ENCODE measurements at places on chromosomes 2 and 18.

- no peak for DNase-seq
Observed at GRCh38 chr18:23757437-23757733, 68.1 kb downstream of the LAMA3 start.

GRCh38 chr2:177666408-177666807, 273.8 kb downstream of the AGPS start:
- no peak for DNase-seq

- DNase-seq, result no peak
Observed at GRCh38 chr2:232816657-232817056, 40.3 kb upstream of the KCNJ13 start.

- no peak for DNase-seq
Observed at GRCh38 chr2:144770616-144771230, 250.8 kb upstream of the ZEB2 start.

DNA sequence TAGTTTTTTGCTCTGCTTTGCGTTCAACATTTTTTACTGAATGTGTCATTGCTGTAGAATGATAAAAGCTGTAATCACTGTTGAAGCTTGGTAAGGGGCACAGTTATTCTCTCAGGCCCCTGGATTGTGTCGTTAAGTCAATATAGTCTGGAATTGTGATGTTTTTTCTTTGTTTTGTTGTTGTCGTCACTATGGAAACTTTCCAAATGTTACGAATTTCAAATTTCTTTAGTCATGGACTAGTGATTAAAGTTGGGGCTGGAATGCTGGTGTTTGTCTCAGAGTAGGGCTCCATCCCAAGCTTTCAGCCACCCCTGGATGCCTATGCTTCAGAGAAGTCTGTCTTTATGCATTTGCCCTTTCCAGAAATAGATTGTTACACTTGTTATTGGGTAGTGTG, 287.2 kb downstream of the CDH19 start:
- no peak for DNase-seq

DNA sequence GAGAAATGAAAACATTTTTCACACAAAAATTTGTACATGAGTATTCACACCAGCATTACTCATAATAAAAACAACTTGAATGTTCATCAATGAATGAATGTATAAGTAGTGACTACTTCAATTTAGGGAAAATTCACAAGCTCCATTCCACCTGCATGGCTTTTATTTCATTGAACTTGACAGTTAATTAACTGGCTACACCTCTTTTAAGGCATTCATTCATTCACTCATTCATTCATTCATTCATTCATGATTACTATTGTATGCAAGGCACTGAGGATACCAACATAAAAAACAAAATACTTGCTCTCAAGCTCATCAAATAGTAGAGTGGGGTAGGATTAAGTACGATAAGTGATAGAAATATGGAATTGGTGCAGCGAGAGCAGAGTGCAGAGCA, 198.3 kb upstream of the DLGAP1 start:
- DNase-seq, result no peak

DNA sequence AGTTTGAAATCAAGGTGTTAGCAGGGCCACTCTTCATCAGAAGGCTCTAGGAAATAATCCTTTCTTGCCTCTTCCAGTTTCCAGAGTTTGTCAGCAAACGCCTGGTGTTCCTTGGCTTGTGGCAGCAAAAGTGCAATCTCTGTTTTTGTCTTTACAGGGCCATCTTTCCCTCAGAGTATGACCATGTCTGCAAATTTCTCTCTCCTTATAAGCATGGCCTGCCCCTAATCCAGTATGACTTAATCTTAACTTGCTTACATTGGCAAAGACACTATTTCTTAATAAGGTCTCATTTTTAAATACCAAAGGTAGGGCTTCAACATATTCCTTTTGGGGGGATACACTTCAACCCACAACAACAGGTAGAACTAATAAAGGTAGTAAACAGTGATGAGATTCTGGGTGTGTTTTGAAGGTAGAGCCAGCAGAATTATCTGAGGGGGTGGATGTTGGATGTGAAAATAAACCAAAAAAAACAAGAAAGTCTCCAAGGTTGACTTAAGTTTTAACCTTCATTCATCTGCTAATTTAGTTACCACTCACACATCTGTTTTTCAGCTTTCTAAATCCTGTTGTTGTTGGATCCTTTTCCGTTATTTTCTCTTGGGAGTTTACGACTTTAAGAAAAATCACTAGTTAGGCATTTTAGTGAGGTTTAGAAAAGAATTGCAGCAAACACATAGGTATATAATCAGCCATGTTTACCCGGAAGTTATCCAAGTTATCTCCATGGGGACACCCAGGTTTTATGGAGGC, 234.4 kb upstream of the FIGN start:
- no peak for DNase-seq

GRCh38 chr2:234333168-234334130, 163.4 kb downstream of the ARL4C start:
- no peak for DNase-seq

DNA sequence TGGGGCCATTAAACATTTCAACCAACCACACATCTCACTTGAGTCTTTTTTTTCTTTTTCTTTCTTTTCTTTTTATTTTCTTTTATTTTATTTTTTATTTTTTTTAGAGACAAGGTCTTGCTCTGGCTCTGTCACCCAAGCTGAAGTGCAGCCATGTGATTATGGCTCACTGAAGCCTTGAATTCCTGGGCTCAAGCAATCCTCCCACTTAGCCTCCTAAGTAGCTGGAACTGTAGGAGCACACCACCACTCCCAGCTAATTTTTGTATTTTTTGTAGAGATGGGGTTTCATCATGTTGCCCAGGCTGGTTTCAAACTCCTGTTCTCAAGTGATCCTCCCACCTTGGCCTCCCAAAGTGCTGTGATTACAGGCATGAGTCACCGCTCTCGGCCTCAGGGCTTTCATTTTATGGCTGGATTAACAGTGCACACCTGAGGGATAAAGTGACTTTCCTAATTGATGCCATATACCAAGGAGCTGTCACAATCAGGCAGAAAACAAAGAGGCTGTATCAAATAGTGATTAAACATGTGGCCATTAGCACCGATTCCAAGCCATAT, 21.5 kb downstream of the KIAA2012 start:
- DNase-seq, result no peak

GRCh38 chr2:133644846-133645245, 76.6 kb upstream of the NCKAP5 start:
- no peak for DNase-seq

- no peak for DNase-seq
Observed at GRCh38 chr2:190149200-190149599, 86.7 kb upstream of the MSTN start.

- no peak for DNase-seq
Observed at GRCh38 chr18:46719388-46719787, 37.5 kb downstream of the ST8SIA5 start.

- no peak for DNase-seq
Observed at GRCh38 chr2:217074576-217075255, 214.9 kb upstream of the TNP1 start.

GRCh38 chr2:73089270-73090030, 17.9 kb upstream of the SFXN5 start:
- DNase-seq, result no peak

DNA sequence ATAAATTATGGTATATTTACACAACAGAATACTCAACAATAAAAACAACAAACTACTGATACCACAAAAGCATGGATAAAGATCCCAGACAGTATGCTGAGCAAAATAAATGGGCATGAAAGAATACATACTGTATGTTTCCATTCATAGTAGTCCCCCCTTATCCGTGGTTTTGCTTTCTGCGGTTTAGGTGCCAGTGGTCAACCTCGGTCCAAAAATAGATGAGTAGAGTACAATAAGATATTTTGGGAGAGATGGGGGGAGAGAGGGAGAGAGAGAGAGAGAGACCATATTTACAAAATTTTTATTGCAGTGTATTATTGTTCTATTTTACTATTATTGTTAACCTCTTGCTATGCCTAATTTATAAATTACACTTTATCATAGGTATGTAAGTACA, 21.0 kb upstream of the TGFA start:
- no peak for DNase-seq

DNA sequence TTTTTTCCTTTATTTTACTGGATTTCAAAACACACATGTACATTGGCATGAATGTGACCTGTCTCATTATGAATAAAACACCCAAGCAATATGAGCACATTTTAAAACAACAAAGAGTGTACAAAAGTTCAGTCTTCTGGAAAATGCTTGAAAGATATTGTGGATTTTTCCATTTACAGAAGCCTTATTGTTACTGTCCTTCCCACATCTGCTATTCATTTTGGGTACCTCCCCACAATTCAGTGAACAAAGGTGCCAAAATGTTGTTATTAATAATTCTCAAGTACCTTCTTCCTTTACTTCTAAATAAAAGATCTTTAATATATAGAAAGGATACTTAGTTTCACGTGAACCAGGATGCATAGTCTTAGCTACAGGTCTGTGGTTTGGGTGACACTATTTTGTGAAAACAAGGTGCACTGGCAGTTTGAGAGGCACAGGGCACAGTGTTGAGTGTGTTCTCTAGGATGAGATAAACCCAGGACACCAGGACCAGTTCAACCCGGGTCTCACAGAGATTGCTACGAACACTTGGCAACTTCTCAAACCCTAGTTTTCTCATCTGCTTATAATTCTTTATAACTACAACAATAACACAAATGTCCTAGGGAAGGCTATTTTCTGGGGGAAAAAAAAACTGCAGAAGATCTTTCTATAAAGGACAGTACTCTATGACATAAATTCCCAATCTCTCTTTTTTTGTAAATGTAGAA, 84.5 kb upstream of the GALNT5 start:
- DNase-seq, result no peak

- DNase-seq, result peak; percentile 9
Observed at GRCh38 chr2:64338910-64339500, 115.0 kb upstream of the LGALSL start.

DNA sequence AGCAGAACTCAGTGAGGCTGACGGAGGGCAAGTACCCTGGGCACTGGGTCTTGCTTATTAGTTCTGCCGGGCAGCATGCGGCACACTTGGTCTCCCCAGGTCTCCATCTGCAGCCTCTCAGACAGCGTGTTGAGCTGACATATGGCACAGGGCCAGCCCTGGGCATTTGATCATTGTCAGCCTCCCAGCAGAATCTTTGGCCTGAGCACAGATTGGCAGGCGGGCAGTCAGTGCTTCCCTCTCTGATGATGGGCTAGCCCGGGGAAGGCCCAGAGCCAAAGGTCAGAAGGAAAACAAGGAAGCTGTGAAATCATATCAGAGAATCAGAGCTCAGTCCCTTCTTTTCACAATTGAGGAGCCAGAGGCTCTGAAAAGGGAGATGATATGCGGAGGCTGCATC, 150.1 kb upstream of the LRRTM1 start:
- no peak for DNase-seq

GRCh38 chr2:151315381-151315903, 26.0 kb upstream of the NMI start:
- no peak for DNase-seq

- no peak for DNase-seq
Observed at GRCh38 chr2:100105678-100106054, 36.7 kb downstream of the AFF3 start.

DNA sequence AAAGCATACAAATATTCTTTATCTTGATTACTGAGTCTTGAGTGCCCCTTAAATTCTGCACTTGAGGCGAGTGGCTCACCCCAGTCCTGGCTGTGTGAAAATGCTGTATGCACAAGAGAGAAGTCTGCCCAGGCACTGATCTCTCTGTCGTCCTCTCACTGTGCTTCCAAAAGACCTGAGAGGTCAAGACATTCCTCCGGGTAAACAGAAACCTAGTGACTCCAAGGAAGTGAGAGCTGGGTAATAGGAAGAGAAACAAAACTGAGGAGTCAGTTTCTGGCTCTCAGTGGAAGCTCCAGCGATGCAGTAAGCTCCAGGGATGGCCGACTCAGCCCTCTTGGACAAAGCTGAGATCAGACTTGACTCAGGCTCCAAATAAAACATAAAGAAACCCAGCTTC, 70.9 kb downstream of the AAK1 start:
- DNase-seq, result no peak

DNA sequence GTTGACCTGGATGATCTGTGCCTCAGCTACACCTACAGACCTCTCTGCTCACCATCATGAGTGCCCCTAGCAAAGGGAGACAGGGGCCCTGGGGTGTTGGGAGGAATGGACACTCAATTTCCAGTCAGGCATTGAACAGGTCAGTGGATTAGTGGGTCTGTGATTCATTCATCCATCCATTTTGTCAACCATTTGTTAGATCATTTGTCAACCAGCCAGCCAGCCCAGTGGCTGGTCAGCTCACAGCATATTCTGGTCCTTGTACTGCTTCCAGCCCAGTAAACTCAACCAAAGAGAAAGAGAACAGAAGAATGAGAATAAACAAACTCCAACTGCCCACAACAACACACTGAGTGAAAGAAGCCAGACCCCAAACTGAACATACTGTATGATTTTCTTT, 4.6 kb upstream of the KLF11 start:
- DNase-seq, result no peak

GRCh38 chr2:74533464-74533863, 3.7 kb downstream of the HTRA2 start:
- no peak for DNase-seq

- no peak for DNase-seq
Observed at GRCh38 chr2:45616658-45617411, 5.8 kb upstream of the SRBD1 start.

DNA sequence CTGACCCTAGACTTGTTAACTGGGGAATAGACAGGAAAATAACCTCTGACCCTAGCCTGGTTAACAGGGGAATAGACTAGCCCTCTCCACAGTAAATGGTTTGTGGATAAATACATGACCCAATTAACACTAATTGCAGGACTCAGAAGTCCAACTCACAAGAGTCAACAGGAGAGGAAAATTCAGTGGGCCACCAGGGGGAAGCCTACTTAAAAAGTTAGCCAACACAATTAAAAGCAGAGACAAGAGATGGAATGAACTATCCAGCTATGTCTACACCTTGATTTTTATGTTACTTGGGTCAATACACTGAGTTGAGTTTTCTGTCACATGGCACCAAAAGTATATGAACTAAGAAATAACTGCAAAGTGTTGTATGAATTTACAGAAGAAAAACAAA, 158.8 kb upstream of the SLC39A10 start:
- DNase-seq, result peak; percentile 53

DNA sequence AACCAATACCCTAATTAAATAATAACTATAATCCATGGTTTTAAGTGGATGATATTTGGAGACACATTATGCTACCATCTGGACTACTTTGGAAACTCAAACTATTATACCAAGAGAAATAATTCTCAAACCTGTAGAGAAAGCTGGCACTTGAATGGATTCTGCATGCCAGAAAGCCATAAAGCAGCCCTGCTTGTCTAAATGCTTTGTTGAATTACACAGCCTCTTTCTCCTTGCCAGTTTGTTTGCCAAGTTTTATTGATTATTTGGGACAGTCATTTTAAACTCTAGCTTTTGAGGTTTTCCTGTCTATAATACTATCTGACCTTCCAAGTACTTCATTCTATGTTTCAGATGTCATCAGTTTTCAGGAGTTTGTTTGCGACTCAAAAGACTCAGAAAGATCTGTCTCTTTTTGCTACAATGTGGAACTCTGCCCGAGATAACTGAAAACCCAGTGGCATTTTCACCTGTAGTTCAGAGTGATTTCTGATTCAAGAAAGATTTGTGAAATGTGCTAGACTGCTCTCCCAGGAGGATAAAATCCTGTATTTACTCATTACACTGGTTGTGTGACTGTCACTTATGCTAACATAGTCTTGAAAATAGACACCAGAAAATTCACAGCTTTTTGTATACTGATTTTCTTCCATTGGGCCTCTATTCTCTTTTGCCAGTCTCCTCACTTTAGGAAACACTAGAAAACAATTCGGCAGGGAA, 29.2 kb upstream of the MBOAT2 start:
- DNase-seq, result no peak
